ENCODE measurements at places on chromosomes 1 and 21.

DNA sequence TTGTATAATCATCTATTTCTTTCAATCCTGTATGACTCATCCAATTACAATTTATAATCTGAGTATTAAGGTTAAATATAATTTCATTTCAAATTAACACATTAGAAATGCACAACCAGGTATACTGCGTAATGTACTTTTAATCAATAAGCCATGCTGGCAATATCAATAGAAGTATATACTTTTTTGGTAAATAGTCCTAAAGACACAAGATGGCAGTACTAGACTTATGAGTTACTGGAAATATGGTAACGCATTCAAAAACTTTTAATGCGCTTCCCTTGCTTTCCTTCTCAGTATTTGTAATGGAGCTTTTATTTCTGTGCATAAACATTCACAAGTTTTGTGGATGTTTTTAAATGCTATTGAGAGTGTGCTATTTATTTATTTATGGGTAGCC is 1162.0 kb upstream of the TMPRSS15 start:
- no peak for DNase-seq

DNA sequence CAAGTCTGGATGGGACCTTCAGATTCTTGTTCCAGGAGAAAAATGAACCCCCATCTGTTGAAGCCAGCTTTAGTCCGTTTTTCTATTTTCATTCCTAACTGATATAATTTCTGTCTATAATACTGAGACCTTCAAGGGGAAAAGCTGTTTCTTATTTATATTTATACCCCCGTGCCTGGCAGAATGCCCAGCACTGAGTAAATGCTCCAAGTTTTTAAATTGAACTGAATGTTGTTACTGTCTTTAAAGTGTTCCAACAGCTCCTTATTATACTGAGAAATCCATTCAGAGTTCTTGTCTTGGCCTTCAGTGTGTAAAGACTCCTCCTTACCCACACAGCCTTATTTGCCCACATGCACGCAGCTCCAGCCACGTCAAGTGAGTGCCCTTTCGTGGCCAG is 178.6 kb upstream of the HMGB4 start:
- DNase-seq = no peak

DNA sequence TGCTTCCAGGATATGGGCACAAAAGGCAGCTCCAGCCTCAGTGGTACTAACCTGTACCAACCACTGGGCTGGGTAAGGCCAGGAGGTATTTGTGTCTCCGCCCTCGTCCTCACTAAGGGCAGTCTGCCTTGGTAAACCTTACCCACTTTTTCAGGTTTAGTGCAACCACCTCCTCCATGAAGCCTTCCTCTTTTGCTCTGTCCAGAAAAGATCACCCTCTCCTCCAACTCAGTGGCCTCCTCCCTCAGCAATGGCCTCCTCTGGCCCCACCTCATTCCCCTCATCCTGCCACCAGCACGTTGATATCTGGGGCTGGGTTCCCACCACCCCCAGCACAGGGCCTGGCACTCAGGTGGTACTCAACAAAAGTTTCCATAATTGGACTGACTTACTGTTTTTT is 161.5 kb downstream of the GRIK3 start:
- DNase-seq = no peak

DNA sequence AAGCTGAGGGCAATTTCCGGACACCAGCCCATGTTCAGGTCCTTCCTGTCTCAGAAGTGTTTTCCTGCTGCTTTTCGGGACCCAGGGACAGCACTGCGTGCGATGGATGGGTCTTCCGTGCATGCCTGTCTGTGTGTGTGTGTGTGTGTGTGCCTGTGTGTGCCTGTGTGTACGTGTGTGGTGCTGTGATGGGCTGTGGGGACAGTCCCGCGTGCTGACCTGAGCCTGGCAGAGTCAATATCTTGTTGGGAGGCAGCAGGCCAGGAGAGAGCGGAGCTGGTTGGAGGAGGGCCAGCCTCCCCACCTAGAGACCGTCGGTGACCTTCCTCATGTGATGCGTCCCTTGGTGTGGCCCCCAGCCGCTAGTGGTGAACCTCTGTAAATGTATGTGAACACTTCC is 13.7 kb downstream of the SKI start:
- no peak for DNase-seq

DNA sequence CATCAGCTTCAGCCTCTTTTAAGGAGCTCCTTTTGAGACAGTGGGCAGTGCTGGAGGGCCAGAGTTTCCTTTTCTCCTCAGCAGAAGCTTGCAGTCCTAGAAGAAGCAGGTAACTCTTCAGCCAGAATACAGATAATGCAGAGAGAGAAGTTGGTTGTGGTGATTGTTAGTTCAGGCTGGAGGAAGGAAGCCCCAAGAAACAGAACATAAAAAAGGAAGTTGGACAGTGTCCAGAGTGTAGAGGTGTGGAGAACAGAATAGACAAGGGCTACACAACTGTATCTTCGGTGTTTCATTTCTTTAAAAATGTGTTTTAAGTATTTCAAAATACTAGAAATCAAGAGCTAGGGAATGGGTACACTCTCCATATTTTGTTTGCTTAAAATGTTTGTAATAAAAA is 6.4 kb upstream of the TACSTD2 start:
- DNase-seq = no peak

DNA sequence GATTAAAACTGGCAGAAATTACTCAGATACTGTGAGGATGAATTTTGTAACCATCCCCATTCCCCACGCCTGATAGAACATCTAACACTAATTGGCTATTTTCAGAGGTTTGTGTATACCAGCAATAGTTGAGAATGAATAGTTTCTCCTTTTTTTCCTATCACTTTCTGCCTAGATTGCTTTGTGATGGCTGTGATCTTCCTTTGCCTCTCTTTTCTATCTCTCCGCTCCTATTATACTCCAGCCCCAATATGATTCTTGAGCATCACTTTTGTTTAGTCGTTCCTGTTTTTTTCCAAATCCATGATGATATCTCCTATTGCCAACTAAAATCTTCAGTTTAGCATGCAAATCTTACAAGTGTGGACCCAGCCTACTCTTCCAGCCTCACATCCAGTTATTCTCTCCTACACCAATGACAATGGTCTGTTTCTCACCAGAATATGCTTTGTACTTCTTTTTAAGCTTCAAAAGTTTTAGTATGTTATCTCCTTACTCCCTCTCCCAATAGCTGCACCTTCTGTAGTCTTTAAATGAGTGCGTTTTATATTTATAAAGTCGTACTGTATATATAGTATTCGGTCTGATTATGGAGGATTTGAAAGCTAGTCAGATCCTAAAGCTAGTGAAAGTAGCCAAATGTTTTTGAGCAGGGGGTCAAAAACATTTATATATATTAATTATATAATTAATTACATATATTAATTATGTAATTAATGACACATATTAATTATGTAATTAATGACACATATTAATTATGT is 25.2 kb downstream of the MAGI3 start:
- no peak for DNase-seq

DNA sequence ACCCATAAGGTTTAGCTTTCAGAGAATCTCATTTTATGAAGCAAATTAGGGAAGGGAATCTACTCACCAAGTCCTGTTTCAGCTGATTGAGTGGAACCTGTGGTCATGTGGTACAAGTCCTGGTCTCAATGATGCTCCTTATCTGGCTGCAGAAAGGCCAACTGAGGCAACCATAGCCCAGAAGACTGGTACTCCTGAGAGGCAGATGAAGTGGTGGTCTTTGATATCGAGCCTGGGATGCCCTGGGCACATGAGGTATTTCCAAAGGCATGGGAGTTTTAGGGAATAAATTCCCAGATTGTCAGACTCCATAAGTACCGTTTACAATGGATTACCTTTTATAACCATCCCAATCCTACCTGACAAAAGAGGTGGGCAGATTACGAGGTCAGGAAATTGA is 3.3 kb downstream of the MX1 start:
- DNase-seq = no peak

DNA sequence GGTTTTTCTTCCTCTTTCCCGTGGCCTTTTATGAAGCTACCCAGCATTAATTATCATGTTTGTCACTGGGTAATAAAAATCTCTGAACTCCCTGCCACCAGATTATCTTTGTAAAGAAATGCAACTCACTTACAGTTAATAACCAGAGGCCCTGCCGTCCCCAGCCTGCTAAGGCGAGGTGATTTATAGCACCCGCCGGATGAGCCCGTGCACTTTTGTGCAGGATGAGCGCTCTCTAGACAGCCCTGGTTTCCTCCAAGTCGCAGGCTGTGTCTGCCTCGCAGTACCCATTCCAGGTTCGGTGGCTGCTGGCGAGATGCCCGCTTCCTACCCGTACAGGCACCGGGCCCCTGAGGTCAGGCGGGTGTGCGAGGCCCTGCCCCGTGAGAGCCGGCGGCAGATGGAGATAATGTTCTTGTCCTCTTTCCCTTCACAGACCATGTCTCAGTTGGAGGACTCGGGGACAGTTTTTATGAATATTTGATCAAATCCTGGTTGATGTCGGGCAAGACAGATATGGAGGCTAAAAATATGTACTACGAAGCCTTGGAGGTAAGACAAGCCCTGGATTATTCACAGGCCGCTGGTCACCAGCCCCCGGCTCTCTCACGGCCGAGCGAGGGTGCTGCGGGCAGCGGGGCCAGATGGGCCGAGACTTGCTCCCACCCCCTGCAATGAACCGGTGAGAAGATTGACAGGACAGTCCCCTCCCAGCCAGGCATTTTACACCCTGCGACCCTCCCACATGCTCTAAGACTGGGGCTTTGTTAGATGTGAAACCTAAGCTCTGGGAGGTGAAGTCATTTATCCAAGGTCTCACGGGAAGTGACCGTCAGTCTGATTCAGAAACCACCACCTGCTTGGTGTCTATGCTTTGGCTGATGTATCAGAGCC is 28.5 kb upstream of the SELENON start:
- DNase-seq = no peak

DNA sequence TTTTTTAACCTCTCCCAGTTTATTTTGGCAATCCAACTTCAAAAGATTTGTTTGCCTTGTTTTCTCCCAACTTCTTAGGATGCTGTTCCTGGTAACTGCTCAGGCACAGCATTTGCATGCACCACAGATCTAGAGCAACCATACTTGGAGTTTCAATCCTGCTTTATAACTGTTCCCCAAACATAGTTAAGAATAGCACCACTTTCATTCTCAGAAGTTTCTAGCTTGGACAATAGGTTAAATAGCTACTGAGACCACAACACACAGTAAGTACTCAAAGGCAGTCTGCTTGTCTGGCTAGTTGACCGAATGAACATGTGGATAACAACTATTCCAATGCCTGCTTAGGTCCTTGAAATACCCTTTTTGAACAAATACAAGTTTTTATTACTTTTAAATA is 76.8 kb downstream of the FOXJ3 start:
- DNase-seq = no peak

DNA sequence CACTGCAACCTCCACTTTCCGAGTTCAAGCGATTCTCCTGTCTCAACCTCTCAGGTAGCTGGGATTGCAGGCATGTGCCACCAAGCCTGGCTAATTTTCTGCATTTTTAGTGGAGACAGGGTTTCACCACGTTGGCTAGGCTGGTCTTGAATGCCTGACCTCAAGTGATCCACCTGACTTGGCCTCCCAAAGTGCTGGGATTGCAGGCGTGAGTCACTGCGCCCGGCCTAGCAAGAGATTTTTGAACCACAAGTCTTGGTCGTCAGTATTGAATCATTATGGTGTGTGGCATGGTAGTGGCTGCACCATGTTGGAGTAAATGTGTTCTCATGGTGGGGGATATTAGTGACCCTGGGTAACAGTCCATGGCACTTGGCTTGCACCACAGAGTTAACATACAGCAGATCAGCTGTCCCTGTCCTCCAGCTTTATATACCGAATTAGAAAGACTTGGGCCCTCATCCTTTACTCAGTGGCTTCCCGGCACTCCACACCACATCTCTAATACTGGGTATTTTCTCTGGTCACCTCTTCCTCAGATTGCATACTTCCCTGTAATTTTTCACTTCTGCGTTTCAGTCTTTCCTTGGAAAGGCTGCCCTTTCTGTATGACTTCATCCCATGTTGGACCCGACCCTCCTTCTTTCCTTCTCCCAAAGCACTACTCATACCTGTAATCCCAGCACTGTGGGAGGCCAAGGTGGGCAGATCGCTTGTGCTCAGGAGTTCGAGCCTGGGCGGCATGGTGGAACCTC is 25.1 kb downstream of the AK4 start:
- DNase-seq = no peak

Data from activated CD8-positive, alpha-beta T cell treated with anti-CD3 and anti-CD28 coated beads, Interleukin-2, amount 10 ng/mL, durations not matched to agents 7 days and 5 days (primary cell).